ENCODE measurements at places on chromosomes 2 and 18. TPM values are rescaled to one million over a fixed set of nuclear protein-coding genes. Genes with fewer than 3 reads are reported as not detected.

DNA sequence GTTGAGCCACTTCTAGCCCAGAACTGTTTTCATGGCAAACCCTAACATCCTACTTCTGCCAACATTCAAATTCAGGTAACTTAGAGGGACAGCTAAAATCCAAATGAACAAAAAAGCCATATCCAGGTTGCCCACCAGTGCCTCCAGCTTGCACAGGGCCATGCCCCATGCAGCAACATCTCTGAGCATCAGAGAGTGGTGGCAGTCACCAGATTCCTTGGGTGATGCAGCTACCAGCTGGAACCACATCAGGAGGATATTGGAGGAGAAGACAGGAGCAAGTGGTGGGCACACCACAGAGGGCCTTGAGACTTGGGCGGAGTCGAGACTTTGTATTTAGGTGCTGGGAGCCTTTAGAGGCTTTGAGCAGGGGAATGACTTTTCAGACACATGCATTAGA, 50.5 kb downstream of the SDC1 start:
- no peak for DNase-seq

- DNase-seq: peak; percentile 74
Measured at GRCh38 chr2:229282758-229283546, 11.9 kb upstream of the PID1 start.

- peak; percentile 98 for DNase-seq
Measured at GRCh38 chr2:204452464-204453023, 92.7 kb upstream of the PARD3B start.

DNA sequence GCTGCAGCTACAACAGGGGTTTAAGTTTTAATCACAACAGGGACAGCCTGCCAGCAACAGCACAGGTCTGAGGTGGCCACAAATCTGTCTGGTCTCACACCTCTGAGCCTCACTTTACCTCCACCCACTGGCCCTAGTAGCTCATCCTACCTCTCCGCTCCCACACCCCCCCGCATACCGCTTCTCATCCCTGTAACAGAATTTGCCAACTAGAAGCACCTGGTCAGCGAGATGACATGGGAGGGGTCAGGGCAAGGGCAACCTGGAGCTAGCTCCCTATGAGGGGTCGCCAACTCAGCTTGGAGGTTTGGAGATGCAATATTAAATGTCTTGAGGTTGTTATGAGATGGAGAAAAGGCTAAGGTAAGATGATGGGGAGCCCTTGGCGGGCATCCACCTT, 7.5 kb downstream of the CATIP start:
- DNase-seq: no peak

- DNase-seq: no peak
Measured at GRCh38 chr2:75222527-75222926, 23.2 kb upstream of the TACR1 start.

The ALPI gene
- not detected for total RNA-seq

DNA sequence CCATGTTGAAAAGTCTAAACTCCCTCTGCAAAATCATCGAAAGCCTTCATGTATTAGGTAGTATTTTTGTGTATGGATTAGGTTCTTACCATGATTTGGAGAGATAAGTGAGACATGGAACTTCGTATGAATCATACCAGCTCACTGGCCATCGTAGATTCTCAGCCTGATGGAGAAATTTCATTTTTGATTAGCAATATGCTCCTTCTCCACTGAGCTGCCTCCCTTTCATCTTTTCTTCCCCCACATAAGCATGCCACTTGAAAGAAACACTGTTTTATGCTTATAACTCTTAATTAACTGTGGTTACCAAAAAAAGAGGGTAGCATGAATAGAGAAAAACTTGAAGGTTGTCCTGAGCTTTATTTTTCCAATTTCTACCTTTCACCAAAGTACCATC, 111.9 kb downstream of the NCK2 start:
- DNase-seq: no peak

DNA sequence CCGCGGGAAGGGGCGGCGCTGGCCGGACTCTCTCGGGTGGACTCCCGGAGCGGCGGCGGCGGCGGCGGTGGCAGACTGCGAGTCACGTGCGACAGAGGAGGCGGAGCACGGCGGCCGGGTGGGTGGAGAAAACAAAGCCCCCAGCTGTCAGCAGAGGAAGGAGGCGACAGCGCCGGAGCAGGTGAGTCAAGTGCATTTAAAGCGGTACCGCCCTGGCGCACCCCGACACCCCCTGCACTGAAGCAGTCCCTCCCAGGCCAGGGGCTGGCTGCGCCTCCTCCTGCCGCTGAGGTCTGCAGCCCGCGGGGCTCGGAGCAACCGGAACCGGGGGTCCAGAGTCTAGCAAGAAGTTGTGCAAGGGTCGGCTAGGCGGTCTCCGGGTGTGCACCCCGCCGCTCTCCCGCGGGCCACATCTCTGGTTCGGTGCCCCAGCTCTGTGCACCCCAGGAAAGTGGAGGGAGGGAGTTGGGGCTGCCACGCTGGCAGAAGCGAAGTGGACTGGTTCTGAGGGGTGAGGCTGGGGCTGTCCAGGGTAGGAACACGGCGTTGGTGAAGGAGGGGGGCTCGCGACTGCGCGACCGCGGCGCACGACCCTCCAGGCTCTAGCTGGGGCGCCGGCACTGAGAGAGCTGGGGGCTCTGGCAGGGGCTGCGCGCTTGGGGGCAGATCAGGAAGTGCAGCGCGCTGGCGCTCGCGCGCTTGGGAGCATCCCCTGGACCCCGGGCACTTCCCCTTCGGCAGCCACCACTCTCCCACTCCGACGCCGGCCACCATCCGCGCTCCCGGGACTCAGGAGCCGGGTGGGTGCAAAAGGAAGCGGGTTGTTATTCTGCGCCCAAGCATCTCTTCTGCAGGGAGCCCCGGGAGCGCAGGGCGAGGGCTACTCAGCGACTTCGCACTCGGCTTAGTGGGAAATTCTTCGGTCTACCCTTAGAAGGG, 64.0 kb upstream of the MAPRE2 start:
- DNase-seq: peak; percentile 19

The MALL gene
- total RNA-seq: 1.6 TPM

The IKZF2 gene
- total RNA-seq: 19.4 TPM

The NETO1 gene
- 0.36 TPM for total RNA-seq

GRCh38 chr2:74528600-74529356, 728 bp downstream of the AUP1 start:
- DNase-seq: no peak

GRCh38 chr2:12555012-12555645, 161.6 kb upstream of the TRIB2 start:
- peak; percentile 80 for DNase-seq

GRCh38 chr2:43460611-43461365, 135.1 kb downstream of the THADA start:
- DNase-seq: no peak

DNA sequence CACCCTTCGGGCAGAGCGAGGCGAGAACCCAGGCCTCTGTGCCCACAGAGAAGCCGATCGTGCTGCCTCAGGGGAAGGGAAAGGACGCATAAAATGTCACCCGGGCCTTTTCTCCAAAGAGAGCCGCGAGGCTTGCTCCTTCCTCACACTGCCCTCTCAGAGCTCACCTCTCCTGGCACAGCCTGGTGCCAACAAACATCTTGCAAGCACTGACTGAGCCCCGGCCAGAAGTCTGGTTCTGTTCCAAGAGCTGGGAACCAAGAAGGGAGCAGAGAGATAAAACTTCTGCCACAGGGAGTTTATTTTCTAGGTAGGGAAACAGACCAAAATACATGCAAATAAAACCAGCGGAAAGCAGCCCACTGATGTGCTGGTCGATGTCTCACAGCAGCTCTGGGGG, 13.6 kb upstream of the ADI1 start:
- DNase-seq: no peak

Measured in IMR-90 (cell line).